NCI-H2029 treated with DMSO at 0.1 percent for 48 hours (cell line): ENCODE measurements at places on chromosomes 6 and 20.
A peak's percentile ranks its signal among the peaks of the same experiment; 100 is the strongest.

GRCh38 chr20:10961651-10962288, 288.0 kb upstream of the JAG1 start:
- DNase-seq: peak; percentile 88

DNA sequence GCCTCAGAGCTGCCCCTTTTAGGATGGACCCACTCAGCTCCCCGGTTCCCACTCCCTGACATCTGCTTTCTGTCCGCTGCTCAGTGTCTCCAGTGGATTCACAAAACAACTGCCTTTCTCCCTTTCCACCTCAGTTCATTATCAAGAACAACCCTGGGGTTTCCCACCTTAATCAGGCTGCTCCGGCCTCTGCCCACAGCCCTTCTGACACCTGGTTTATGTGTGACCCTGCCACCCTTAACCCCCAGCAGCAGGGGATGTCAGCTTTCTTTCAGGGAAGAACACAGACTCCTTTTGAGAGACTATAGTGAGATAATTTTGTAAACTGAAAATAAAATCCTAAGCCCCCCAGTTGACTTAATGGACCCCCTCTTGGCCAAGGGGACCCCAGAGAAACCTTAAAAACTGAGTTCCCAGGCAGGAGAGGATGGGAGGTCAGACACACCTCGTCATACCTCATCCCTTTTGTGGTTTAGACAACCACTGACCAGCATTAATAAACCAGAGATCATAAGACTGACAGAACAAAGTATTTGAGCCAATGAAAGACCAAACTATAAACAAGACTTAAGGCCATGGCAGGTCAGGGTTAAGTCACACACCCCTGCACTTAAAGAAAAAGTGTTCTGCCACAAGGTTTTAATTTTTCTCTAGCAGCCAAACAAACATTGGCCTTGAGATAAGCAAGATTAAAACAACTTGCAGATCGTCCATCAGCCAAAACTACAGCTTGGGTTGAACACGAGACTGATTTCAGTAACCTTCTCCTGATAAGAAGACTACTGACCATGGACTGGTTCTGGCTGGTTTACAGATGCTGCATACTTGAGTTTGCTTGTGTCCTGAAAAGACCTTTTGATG, 42.4 kb upstream of the DDR1 start:
- DNase-seq: no peak

DNA sequence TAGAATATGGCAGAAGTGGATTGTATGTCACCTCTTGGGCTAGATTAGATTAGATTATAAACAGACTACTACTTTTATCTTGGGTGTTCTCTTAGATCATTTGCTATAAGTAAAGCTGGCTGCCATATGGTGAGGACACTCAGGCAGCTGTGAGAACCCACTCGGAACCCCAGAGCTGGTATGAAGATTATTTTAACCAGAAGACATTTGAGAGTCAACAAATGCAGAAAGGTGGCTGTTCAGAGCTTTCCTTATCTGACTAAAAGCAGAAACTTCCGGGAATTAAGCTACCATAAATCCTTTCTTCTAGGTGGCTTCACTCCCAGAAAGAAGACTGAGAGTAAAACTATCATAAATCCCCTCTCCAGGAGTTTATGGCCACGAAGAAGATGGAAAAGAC, 91.9 kb downstream of the RNGTT start:
- DNase-seq: peak; percentile 4

DNA sequence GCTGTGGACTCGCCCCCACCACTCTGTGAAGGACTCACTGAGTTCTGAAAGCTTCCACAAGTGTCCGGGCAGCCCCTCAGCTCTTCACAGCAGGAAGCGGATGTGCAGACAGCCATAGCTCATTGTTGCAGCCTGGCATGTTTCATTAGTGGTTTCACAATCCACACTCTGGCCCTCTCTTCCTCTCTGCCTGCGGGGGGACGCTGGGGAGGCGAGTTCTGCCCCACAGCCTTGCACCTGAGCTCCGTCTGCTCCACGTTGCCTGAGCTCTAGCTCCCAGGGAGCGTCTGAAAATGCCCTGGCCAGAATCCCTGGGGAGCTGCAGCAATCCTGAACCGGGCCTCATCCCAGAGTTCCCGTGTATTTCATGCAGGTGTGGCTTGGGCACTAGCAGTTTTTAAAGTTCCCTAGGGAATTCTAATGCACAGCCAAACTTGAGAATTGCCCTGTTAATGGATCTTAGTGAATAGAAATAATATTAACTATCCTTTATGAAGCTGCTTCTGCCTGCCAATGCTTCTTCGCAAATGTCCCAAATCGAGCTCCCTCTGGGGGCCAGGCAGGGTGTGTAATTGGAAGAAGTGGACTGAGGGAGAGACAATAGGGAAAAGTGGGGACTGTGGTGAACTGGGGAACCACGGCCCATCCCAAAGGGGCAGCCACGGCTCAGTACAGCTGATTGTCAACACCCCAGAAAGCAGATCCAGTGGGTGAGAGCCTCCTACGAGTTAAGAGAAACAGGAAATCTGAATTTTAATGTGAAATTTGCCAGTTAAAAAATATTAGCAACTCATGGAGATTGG, 51.5 kb downstream of the CTCFL start:
- DNase-seq: no peak

- DNase-seq: no peak
Observed at GRCh38 chr20:35200267-35200666, 26.2 kb upstream of the MMP24 start.

DNA sequence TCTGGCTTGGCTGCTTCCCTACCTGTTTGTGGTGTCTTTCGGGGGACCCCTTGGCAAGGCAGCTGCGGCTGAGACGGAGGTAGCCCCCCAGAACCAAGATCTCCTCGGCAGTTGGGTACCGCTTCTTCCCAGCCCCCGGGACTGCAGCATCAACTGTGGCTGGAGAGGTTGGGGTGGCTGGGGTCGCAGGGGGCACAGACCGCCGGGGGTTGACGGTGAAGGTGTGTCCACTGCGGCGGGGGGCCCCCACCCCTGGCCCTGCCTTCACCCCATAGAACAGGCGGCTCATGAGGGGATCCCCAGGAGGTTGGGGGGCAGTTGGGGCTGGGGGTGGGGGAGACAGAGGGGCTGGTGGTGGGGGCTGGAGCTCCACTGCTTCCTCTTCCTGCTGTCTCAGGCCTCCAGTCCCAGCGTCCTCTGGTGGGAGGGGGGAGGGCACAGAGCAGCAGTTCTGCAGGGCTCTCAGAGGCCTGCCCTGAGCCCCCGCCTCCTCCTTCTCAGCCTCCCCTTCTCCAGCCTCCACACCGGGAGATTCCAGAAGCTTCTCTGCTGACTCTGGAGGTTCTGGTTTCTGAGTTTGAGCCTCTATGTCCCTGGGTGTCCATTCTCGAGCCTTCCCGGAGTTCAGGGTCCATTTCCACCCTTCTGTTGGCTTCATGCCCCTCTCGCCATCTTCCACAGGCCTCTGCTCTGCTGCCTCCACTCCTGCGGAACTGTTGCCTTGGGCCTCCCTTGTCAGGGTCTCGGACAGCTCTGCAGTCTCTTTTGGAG, 1.9 kb downstream of the PPP1R18 start:
- no peak for DNase-seq

- no peak for DNase-seq
Observed at GRCh38 chr6:12733876-12734275, 17.3 kb downstream of the PHACTR1 start.

- no peak for DNase-seq
Observed at GRCh38 chr20:3887876-3888620, 1.1 kb upstream of the PANK2 start.

GRCh38 chr20:23602241-23602640, 3.5 kb downstream of the CST9 start:
- DNase-seq: no peak

DNA sequence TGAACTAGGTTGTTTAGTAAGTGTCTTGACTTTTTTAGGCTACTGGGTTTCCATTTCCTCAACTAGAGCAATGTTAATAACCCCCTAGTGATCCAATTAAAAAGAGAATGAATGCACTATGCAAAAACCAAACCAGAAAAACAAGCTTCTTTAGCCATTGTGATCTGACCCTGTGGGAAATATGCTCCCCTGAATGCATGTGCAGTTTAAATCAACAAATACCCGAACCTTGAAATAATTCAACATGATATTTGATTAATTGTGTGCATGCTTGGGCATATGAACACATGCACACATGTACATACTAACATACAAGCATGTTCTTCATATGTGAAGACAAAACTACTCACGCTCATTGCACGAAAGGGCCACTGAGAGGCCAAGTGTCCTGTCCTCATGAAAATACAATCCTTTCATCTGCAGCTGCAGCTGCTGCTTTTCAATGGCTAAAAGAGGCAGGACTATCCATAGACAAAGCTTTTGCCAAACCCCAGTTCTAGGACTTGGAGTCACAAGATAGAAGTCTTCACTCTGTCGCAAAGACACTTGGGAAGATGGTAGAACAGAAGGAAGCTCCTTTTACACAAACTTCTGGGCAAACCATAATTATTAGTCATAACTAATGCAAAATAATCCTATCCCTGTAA, 207.1 kb upstream of the POU3F2 start:
- DNase-seq: no peak

GRCh38 chr6:14732226-14732843, 513.5 kb upstream of the JARID2 start:
- DNase-seq: no peak

DNA sequence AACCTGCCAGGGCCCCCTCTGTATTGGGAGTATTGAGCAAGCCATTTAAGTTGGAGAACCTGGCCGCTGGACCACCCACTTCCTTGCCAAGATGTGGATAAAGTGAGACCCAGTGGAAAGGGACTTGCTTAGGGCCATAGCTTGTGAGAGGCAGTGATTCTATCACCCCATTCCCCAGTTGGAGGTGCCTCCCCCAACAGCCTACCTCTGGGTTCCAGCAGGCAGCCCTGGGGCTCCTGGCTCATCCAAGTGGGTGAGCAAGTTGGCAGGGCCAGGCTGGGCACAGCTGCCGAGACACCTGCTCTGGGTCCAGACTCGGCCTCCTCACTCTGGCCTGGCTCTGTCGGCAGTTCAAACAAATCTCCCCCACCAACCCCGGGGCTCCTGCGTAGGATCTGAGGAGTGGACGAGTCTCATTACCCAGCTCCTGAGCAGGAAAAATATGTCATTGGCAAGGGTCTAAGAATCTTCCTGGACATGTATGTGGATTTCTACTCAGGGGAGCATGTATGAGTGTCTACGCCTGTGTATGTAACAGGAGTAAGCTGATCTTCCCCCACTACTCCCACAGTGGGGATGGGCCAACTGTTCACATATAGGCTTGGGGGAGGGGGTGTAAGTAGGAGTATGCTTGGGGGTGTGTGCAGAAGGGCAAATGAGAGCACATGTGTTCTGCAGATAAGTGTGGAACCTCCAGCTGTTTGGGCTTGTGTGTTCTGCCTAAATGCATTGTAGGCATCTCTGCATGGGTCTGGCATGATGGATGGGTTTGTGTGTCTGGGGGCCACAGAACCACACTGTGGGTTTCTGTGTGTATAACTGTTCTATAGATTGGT, 1.9 kb downstream of the ID1 start:
- DNase-seq: peak; percentile 81

- DNase-seq: no peak
Observed at GRCh38 chr6:145047891-145048290, 687.4 kb downstream of the EPM2A start.
